Left hindlimb (tissue), 1 donor: ENCODE measurements at places on chromosomes 3 and 15.

DNA sequence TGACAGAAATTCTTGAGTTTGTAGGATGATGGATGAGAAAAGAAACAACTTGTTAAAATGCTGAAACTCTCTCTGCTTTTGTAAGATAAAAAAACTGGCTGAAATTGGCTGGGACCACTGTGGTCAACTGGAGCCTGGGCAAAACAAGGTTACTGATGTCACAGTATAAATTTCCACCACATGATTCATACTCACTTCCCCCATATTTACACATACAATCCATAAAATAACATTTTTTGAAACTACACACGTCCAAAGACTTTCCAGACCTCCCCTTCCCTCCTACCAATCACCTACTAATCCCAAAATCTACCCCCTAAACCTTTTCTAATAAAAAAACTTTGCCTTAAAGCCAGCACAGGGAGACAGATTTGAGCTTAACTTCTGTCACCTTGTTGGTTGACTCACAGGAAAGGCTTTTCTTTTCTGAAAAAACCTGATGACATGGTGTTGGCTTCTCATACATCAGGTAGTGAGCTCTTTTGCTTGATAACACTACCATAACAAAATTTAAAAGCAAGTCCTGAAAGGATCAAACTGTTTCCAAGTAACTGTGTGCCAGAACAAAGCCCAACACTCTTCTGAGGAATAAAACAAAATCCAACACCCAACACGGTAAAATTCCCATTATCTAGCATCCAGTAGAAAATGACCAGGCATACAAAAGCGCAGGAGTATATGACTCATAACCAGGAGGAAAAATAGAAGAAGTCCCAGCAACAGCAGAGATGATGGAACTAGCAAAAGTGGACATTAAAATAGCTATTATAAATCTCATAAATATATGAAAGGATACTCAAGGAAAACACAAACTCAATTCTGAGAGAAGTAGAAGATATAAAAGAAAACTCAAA, 87.3 kb upstream of the SNRK start:
- no peak for DNase-seq

DNA sequence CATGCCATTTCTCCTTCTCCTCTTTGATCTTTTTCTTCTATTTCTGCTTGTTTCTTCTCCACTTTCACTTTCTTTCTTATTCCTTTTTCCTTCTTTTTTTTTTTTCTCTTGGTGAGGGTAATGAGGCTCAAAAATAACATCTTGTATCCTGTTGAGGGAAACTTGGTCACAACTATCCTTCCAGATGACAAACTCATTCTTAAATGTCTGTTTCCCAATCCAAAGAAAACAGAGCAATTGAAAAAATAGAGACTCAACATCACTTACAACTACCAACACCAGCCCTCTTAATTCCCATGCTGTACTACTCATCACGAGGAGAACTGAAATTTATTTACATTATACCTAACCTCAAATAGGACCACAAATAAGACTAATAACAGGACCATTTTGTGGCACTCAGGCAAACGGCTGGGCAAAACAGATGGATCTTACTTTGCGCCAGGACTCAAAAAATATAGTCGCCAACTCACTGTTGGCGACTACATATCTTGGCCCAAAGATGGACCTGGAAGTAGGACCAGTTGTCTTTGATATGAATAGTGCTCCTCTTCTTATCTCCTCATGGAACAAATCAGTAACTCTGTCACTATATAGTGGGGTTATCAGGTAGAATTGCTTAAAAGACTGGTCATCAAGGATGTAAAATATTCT, 343.9 kb downstream of the ZBTB20 start:
- no peak for DNase-seq

GRCh38 chr3:108036401-108036800, 54.4 kb downstream of the CD47 start:
- no peak for DNase-seq

DNA sequence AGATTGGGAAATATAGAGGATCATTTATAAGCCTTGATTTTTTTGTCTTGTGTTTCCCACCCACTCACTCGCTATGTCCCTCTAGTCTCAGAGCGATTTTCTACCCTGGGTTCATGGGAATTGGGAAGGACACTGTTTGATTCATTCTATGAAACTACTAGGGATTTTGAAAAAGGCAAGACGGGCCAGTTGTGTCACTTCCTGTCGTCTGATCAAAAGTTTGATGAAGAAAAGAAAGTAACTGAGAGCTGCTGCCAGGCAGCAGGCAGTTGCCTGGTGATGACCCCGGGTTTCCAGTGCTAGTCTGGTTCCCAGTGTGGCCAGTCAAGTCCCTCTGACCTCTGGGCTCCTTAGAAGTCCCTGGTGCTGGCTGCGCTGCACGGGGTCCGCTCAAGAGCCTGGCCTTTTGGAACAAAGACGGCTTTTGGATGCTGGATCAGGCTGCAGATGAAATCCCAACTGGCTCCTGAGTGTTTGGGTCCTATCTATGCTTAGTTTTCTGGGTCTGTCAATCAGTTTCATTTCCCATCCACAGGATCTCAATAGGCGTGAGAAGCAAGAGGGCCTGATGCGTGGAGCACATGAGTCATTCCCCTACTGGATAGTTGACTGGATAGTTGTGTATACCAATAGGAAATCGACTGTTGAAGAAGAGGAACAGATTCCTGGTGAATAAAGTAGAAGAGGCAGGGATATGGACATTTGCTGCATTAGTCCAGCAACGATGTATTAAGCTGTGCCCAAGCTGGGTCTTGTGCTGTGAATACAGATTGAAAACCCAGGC, 89.7 kb downstream of the EEFSEC start:
- DNase-seq = no peak

GRCh38 chr3:47003056-47003410, 23.6 kb downstream of the NBEAL2 start:
- DNase-seq = no peak

DNA sequence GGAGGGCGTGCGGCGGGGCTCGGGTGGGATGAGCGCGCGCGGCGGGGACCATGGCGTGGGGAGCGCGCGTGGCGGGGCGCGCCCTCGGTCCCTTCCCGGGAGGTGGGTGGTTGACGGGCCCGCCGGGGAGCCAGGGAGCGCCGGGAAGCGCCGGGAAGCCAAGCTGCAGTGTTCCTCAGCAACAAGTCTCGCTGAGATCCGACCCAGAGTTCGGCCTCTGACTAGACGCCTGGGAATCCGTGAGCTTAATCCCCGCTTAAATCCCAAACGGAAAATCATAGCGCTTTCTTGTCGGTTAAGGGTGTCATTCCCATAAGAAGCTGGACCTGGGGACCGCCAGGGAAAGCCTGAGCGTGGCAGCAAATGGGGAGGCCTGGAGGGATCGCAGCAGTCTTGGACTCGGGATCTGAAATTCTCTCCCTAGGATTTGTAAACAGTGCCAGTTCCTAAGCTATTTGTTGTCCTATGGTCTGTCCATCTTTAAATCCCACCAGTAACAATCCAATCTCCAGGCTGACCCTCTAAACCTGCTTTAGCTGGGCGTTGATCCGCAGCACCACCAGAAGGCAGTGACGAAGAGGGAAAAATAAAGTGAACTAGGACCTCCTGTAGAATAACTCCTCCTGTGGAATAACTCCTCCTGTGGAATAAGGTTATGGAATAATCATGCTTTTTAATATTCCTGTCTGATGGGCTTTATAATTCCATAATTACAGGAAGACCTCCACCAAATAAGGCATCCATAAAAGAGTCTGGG, 570 bp upstream of the NEDD4 start:
- DNase-seq = no peak

DNA sequence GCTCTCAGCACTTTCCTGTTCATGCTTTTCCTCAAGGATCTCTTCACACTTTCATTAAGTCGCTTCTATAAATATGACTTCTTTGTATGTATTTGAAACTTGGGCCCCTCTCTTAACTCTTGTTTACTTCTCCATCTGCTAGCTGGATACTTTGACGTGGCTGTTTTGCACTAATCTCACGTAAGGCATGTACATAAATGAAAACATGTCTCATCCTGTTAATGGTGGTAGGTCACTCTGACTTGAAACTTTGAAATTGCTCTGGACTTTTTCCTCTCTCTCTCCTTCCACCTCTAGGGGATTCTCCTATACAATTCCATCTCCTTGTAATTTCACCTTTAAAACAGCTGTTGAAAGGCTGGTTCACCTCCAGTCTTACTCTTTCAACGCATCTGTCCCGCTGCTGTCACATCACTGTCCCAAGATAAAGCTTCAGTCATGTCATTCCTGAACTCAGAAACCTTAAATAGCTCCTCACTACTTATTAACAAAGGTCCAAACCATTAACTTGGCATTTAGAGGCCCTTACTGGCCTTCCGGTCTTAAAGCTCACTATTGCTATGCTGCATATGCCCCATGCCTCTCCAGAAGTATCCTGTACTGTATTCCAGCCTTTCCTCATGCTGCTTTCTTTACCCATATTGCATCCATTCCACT, 1.2 kb downstream of the BLOC1S6 start:
- DNase-seq = no peak

DNA sequence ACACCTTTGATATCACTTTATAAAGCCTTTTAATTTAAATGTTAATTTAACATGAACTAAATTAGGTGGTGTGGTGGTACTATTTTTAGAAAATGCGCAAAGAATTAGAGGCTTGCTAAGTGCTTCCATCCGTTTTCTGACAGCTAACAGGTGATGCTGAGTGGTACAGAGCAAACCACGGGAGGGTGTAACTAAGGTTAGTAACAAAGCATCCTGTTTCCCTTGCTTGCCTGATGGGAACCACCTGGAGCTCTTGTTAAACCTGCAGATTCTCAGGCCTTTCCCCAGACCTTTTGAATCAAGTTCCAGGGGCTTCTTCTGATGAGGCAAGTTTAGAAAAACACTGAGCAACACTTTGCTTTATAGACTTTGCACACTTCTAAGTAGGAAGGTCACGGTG, 101.0 kb downstream of the ATG7 start:
- no peak for DNase-seq

GRCh38 chr3:126314790-126315658, 42.2 kb downstream of the KLF15 start:
- DNase-seq = no peak

- DNase-seq = no peak
Observed at GRCh38 chr15:65730549-65731172, 61.4 kb downstream of the DENND4A start.

DNA sequence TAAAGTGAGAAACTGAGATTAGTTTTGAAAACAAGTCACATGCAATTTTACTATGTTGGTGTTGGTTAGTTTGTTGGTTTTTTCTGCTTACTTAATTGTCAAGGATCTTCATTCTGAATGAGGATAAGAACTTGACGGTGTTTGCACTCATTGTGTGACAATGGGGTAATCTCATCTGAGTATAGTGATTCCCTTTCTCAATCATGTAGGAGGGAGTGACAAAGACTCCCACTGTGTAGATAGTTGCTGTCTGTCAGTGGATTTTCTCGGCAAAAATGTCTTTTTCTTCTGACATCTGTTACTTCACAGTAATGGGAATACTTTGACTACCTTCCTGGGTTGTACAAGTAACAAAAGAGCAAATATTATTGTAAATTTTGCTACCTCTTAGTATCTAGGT, 23.5 kb downstream of the KCNH8 start:
- no peak for DNase-seq

GRCh38 chr3:73559749-73560148, 65.0 kb downstream of the PDZRN3 start:
- DNase-seq = no peak

- DNase-seq = no peak
Observed at GRCh38 chr3:14770591-14770990, 48.2 kb upstream of the FGD5 start.

DNA sequence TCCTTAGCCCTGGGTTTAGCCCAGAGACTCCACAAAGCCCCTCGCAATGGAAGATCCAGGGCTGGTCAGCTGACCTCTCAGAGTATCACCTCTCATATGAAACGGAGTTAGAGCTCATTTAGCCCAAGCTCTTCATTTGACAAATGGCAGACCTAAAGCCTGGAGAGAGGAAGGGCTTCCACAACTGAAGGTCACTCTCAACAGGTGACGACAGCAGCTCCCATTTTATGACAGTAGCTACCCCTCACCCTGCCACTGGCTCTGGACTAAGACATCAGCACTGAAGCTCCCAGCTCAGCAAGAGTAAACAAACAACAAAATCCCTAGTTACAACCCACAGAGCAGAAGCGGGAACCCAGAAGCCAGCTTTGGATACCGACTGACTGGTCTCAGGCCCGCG, 33.7 kb downstream of the TLE3 start:
- DNase-seq = no peak

GRCh38 chr3:188396251-188396650, 242.3 kb downstream of the LPP start:
- no peak for DNase-seq

GRCh38 chr3:62672270-62672987, 202.8 kb downstream of the CADPS start:
- no peak for DNase-seq

DNA sequence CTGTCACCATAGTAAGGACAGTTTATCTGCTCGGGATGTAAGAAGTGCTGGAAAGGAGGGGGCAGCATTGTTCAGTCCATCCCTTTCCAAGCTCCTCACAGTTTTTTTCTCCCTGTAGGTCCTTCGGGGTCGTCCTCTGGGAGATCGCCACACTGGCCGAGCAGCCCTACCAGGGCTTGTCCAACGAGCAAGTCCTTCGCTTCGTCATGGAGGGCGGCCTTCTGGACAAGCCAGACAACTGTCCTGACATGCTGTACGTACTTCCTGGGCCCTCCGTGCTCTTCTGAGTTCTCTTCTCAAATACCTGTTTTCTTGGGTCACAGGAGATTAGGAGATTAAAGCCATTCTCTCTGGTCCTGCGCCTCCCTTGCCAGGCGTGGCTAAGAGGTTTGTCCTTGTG, 59.1 kb downstream of the PGPEP1L start:
- DNase-seq = no peak

DNA sequence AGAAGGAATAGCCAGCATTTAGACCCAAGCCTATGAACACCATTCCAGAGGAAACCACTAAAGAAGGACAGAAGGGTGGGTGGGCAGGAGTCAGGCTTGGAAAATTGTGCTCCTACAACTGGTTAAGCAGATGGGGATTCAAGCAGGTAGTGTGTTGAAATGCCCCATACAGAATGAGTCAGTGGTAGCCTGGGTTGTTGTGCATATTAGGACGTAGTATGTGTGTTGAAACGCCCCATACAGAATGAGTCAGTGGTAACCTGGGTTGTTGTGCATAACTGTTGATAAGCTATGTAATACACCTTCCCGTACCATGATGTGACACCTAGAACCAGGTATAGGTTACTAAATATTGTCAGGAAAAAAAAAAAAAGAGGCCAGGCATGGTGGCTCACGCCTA, 34.0 kb downstream of the MINDY4B start:
- no peak for DNase-seq

DNA sequence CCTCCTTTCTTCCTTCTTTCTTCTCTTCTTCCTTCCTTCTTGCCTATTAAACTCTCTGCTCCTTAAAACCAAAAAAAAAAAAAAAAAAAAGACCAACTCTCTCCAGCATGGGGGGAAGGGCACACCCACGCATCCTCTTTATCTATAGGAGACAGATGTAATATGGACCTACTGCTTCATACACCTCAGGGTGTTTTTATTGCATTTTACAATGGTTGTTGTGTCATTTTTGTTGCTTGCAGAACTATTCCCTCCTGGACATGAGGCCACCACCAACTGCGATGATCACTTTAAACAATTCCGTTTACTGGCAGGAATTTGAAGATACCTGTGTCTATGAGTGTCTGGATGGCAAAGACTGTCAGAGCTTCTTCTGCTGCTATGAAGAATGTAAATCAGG, 561.4 kb downstream of the GABRG3 start:
- no peak for DNase-seq

GRCh38 chr3:102756706-102757105, 321.9 kb downstream of the ZPLD1 start:
- DNase-seq = no peak

- DNase-seq = no peak
Observed at GRCh38 chr3:196969134-196969659, 564 bp upstream of the PIGZ start.
